Brain (organoid and tissue), 16 donors: ENCODE measurements at places on chromosomes 13 and 19.
A peak's percentile ranks its signal among the peaks of the same experiment; 100 is the strongest.

- DNase-seq = no peak
Measured at GRCh38 chr19:17245535-17245984, at the start of gene NR2F6. NR2F6 (minus strand) TSS chr19:17245919; CDS start chr19:17245220, 699 bp downstream.

- DNase-seq = peak; percentile 24
Measured at GRCh38 chr19:46040952-46041500, at the start of gene IGFL4. IGFL4 (minus strand) TSS chr19:46041002; CDS start chr19:46040962, 40 bp downstream.

GRCh38 chr19:39413272-39413910, 922 bp downstream of the PLEKHG2 start:
- DNase-seq = peak; percentile 85

- no peak for DNase-seq
Measured at GRCh38 chr19:39401549-39402345, 4.9 kb upstream of the ZFP36 start.

GRCh38 chr13:105758918-105759860, 776.3 kb downstream of the EFNB2 start:
- DNase-seq = peak; percentile 49

- no peak for DNase-seq
Measured at GRCh38 chr13:34765446-34766180, 176.5 kb upstream of the NBEA start.
